ENCODE measurements at places on chromosomes 5 and 9.

- no peak for DNase-seq
Measured at GRCh38 chr9:14029806-14030374, 284.1 kb downstream of the NFIB start.

- no peak for DNase-seq
Measured at GRCh38 chr9:12859704-12860251, 85.0 kb downstream of the LURAP1L start.

DNA sequence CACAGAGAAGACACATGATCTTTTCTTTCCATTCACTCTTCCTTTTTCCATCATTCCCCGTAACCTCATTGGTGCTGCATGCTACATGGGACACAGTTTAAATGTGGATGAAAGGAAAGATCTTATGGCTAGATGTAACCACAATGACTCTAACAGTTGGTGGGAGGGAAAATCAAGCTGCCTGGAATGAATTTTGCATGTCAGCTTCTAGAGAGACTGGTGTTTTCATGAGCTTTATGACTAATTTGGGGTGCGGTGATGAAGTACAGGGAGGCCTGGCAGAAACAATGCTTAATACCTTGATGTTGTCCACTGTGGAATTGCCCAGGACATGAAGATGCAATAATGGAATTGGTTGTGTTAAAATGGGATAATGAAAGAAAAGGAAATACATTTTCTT lies 55.9 kb upstream of the MYO10 start:
- DNase-seq = no peak

GRCh38 chr5:160548949-160549645 lies 127.4 kb downstream of the PTTG1 start:
- DNase-seq = no peak

DNA sequence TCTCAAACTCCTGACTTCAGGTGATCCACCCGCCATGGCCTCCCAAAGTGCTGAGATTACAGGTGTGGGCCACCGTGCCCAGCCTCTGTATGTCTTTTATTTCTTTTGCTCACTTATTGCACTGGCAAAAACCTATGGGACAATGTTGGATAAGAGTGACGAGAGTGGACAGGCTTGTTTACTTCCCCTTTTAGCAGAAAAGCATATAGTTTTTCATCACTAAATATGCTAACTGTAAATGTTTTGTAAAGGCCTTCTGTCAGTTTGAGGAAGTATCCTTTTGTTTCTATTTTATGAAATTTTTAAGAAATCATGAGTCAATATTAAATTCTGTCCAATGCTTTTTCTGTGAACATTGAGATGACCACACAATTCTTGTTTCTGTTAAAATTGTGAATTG lies 103.3 kb downstream of the AUH start:
- no peak for DNase-seq

DNA sequence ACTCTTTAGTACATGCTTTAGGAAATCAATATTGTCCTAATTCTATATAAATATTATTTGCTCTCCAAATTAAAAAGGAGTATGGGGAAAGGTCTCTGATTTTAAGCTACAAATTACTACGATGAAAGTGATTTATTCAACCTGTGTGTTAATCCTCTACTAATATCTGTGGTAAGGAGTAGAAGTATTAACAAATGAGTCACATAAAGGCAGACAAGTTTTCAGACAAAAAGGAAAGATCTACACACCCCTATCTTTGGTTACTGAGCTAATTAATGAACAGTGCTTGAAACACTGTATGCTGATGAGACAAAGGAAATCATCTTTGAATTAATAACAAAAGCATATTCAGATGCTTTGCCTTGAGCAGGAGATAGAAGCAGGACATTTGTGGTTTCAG lies 15.9 kb downstream of the LOX start:
- no peak for DNase-seq

DNA sequence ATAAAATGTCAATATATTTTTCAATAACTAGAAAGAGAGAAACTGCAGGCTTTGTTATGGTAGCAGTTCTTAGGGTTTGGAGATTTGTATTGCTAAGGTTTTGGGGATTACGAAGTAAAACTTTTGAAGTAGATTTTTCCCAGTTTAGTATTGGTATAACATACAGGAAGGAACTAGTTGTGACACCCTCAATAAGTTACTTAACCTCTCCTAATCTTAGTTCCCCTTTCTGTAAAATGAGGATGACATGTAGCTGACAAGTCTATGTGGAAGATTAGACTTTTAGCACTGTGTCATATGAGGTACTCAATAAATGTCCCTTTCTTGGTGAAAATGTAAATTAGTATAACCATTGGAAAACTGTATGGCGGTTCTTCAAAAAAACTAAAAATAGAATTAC lies 73.4 kb upstream of the ATG10 start:
- no peak for DNase-seq

GRCh38 chr9:94867281-94867841 lies 140.9 kb downstream of the AOPEP start:
- DNase-seq = no peak

DNA sequence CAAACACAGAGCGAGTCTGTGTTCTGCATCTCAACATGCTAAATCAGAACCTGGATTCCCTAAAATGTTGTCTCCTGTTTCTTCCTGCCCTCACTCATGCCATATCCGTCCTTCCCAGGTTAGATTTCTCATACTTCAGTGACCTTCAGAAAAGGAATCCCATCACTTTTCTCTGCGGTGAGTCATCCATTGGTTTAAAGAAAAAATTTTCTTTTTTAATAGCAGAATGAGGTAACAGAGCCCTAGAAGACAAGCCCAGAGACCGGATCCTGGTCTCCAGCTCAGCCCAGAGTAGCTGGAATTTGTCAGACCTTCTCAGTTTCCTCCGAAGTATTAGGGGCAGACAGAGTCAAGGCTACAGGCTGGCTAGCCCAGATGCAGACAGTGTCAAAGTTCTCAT lies 143.2 kb upstream of the DMRT1 start:
- no peak for DNase-seq

- peak; percentile 99 for DNase-seq
Measured at GRCh38 chr9:129080601-129081387, at the start of gene DOLPP1. DOLPP1 (plus strand) TSS chr9:129081111; CDS start chr9:129081132, 21 bp downstream.

GRCh38 chr9:110334183-110334582 lies 3.5 kb downstream of the TXNDC8 start:
- no peak for DNase-seq

DNA sequence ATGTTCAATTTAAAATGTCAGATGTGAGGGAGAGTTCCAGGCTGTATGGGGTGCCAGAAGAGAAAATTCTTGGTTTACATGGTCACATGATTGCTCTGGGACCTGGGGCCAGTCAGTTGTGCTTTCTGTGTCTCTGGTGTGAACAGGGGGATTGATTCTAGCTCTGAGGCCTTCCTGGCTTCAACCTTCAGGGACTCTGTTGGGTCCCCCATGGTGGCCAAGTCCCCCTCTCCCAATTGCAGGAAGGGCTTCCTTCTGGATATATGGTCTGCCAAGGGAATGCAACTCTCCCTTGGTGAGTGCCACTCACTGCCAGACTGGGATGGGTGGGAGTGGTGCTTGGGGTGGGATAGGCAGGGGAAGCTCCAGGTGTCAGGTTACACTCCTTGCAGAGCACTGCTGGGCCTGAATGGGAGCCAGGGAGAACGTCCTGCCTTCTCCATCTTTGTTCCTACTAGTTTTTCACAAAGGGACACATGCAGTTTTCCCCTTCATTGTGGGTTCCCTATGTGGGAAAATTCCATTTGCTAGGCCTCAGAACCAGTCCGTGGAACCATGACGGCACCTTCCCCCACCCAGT lies 153.2 kb downstream of the MELK start:
- no peak for DNase-seq

DNA sequence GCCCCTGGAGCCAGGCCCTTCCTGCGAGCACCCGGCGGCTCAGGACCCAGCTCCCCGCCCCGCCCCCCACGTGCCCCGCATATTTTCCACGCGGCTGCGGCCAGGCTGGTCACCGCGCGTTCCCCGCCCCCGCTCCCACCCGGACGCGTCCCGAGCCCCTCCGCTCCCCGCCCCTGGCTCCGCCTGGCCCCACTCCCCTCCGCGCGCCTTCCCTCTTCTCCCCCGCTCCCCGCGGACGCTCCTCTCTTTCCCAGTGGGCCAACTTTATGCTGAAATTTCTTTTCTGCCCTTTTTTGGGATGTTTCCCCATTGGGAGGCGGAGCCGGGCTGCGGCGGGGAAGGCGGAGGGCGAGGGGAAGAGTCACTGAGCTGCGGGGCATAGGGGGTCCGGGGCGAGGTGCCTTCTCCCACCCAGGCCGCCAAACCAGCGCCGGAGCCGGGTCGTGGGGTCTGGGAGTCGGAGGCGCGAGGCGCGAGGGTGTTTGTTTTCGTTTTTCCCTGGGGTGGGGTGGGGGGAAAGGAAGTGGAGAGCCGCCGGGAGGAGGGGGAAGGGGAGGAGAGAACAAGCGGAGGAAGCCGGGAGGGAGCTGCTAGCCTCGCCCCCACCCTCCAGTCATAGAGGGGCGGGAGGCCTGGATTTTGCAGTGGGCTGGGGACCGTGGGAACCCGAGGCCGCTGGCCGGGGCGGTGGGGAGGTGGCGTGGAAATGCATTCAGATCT lies 1.0 kb upstream of the TPM2 start:
- peak; percentile 37 for DNase-seq

GRCh38 chr9:97695995-97696802 lies 941 bp downstream of the XPA start:
- no peak for DNase-seq

GRCh38 chr5:56962286-56962685 lies 10.4 kb upstream of the MIER3 start:
- DNase-seq = no peak

GRCh38 chr9:94298949-94299599 lies 29.4 kb downstream of the NUTM2F start:
- DNase-seq = no peak

DNA sequence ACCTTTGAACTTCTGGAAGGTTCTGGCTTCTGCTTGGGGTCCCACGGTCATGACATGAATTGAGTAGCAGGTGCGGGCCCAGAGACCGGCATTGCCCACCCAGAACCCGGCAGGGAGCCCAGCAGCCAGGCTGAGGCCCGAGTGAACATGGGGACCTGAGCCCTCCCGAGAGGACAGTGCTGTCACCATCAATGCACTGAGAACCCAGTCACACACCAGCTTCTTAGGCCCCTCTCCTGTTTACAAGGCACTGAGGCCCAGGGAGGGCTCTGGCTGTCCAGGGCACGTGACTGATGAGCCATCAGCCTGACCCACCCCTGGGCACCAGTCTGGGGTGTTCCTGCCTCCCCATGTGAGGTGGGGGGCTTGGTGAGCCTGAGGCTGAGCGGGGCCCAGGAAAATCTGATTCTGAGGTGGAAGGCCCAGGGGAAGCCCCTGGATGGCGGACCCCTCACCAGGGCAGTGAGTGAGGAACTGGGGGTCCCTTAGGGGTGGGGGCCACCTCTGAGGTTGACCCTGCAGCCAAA lies 60.3 kb upstream of the RNU6ATAC start:
- no peak for DNase-seq

GRCh38 chr9:6930827-6931226 lies 173.1 kb downstream of the KDM4C start:
- DNase-seq = no peak

- DNase-seq = no peak
Measured at GRCh38 chr9:13857521-13857920, 456.4 kb downstream of the NFIB start.

- no peak for DNase-seq
Measured at GRCh38 chr9:21972361-21972760, 21.8 kb downstream of the CDKN2A start.

DNA sequence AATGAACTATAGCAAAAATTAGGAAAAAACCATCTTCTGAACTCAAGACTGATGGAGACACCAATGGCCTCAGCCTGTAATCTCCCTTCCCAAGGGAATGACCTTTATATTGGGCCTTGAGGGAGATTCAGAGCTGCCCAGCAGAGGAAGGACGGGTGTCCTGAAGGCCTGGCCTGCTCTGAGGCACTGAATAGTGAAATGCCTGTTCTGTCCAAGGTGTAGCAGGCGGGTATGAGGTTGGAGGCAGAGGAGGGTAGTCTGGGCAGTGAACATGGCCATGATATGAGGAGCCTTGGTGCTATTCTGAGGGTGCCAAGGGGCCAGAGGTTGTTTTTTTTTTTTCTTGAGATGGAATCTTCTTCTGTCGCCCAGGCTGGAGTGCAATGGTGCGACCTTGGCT lies 25.0 kb downstream of the PSD2 start:
- DNase-seq = no peak

DNA sequence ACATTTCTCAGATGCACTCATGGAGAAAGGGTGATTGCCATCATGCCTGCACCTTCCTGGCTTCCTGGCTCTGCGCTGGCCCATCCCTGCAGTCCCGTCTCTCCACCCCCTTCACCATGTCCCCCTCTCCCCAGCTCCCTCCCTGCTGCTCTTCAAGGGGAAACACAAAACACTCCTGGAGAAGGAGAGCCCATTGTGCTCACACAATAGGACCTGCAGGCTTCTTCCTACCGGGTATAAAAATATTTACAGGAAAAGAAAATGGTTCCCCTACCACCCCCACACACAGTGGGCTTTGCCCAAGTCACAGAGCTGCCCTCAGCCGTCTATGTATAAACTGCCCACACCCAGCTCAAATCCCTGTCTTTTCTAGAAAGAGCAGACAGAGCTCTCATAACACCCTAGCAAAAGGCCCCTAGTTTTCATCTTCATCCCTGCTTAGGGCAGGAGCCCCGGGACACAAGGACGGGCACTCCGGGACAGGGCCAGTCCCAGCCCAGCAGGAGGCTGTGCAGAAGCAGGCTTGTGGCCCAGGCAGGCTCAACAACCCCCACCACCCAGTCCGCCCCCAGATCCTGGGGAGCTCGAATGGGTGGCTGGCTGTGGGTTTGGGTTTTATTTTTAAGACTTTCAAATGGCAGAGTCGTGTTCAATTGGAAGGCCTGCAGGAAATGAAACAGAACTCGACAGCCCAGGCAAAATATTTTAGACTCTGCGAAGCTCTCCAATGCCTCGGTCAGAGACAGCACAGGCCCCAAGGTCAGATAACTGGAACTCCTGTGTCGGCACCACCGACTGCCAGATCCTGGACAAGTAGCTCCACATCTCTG lies 77.3 kb downstream of the LRSAM1 start:
- DNase-seq = peak; percentile 17

GRCh38 chr5:137641148-137641547 lies 94.7 kb downstream of the KLHL3 start:
- no peak for DNase-seq

GRCh38 chr5:122565331-122565730 lies 209.5 kb upstream of the SNX2 start:
- DNase-seq = no peak

DNA sequence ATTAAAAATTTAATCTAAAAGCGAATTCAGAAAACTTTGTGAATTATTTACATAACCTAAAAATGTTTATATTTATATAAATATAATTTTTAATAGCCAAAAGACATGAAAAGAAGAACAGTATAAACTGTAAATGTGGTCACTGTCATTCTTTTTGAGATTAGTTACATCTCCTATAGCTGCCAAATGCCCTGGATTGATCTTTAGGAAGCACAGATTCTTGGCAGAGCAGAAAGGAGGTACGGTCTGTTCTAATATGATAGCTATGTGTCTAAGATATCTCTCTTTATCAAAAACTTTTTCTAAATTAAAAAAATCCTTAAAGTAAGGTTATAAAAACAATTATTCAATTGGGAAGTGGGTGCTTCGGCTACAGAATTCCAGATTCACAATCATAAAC lies 151.0 kb downstream of the LPAR1 start:
- DNase-seq = no peak

All from NCI-H345 (cell line).